ENCODE measurements at places on chromosomes 7 and 10.

DNA sequence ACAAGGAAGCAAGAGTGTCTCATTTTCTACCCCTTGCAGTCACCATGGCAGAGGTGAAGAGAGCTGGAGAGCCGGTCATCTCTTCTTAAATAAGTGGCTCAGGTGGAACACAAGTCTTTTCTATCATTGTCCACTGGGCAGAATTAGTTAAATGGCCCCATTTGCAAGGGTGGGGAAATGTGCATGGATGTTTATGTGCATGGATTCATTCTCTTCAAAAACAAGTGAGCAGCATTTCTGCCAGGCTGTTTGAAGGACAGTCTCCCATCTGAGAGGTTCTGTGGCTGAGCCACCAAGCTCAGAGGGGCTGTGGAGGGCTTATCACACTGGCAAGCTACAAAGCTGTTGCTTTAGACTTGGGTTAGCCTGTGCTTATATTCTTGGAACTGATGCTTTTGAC, 370.3 kb upstream of the MTPN start:
- DNase-seq = no peak

DNA sequence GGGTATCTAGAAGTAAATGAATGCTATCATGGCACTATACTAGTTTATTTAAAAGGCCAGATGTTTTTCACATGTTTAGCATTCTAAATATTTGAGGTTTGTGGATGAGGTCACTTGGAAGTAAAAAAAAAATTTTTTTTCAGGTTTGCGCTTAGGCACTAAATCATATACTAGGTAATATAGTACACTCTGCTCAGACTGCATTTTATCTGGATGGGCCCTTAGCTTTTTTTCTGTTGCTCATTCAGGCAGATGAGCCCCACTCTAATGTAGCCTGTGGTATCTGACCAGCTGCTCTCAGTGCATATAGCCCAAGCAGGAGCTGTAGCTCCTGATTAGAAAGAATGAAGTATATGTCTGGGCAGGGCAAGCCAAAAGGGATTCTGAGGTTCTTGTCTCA, 210.1 kb downstream of the AUTS2 start:
- DNase-seq = no peak

DNA sequence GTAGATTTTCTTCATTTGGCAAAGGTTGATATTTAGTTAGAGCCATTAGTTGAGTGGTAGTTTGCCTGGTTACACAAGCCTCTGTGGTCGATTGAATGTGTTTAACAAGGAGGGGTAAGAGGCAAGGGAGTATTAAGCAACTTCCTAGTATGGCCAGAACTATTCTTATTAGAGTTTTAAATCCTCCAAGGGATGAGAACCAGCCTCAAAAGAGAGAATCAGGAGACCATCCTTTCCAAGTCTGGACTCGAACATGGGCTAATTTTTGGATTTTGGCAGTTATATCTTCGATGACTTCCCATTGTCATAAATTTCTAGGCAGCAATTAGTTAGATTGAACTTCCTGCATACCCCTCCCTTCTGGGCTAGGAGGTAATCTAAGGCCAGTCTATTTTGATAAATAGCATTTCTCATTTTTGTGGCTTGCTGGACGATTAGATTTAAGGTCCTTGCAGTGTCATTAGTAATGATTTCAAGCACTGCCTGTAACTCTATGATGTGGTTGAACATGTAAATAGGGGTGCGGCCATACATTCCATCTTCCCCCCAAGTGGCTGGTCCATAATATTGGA, 219.5 kb upstream of the KCND2 start:
- DNase-seq = no peak

- peak; percentile 30 for DNase-seq
Observed at GRCh38 chr7:139827042-139827441, 2.0 kb upstream of the TBXAS1 start.

DNA sequence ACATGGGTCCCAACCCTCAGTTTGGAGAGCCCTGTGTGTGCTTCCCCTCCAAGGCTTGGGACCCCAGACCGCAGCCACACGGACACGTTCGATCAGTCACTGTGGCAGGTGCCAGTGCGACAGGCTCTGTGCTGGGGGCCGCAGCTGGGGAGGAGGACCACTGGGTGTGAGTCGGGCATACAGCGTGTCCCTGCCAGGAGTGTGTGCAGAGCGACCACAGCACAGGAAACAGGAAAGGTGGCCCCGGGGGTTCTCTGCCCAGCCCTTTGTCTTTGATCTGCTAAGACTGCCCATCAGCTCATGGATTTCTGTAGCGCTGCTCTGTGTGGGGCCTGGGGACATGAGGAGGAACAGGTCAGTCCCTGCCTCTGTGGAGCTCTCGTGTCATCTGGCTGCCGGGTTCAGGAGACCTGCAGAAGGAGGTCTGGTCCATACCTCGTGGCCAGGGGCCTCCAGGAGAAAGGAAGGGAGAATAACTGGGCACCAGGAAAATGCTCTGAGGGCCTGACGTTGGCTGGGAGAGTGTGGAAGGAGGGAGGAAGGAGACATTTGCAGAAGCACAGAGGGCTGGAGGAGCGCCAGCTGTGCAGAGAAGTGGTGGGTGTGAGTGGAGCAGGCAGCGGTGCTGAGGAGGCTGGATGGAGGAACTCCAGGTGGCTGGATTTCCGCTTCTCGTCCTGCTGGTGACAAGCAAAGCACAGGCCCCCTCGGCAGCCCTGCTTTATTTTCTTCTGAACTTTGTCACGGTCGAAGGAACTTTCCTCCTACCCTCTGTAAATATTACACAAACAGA, 4.1 kb downstream of the NUDT1 start:
- DNase-seq = no peak

GRCh38 chr10:131174211-131174565, 137.3 kb downstream of the TCERG1L start:
- no peak for DNase-seq

DNA sequence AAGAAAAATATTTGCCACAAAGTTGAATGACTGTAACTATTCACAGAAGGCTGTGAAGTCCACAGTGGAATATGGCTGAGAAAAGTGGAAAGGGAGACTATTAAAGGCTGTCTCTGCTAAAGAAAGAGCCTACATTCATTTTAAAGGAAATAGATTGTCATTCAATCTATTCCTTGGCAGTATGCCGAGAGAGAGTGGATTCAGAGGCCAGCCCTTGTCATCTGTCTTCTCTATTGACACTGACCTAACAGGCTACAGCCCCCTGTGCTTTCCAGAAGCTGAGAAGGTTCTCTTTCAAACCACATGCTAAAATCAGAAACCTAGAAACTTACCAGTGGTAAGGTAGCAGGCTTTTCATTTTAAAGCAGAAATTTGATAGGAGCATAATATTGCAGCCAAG, 12.1 kb downstream of the ODAD2 start:
- DNase-seq = no peak

GRCh38 chr10:21031232-21031795, 134.2 kb upstream of the NEBL start:
- DNase-seq = no peak

- no peak for DNase-seq
Observed at GRCh38 chr10:76358743-76359395, 927.4 kb downstream of the LRMDA start.

DNA sequence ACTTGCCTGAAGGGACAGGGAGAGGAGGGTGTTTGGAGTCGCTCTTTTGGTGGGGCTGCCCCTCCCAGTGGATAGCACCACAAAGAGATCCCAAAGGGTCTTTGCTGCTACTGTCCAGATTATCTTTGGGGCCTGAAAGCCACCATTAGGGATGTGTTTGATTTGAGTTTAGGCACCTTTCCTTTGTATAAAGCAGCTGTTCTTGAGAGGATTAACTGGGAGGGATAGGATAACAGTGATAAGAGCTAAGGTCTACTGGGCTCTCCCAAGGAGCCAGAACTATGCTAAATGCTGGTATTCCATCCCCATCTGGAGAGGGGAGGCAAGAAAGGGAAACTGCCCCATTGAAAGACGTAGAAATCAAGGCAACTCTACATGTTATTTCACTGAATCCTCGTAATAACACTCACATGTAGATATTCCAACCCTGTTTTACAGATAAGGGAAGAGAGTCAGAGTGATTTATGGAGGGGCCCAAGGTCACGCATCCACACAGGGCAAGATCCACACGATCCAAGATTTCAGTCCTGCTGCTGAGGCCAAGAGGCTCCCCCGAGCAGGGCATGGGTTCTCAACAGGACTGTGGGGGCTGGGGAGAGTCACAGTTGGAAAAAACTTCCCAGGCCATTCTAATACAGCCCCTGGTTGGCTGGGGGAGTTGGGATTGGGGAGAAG, 11.1 kb upstream of the TCF7L2 start:
- DNase-seq = no peak

DNA sequence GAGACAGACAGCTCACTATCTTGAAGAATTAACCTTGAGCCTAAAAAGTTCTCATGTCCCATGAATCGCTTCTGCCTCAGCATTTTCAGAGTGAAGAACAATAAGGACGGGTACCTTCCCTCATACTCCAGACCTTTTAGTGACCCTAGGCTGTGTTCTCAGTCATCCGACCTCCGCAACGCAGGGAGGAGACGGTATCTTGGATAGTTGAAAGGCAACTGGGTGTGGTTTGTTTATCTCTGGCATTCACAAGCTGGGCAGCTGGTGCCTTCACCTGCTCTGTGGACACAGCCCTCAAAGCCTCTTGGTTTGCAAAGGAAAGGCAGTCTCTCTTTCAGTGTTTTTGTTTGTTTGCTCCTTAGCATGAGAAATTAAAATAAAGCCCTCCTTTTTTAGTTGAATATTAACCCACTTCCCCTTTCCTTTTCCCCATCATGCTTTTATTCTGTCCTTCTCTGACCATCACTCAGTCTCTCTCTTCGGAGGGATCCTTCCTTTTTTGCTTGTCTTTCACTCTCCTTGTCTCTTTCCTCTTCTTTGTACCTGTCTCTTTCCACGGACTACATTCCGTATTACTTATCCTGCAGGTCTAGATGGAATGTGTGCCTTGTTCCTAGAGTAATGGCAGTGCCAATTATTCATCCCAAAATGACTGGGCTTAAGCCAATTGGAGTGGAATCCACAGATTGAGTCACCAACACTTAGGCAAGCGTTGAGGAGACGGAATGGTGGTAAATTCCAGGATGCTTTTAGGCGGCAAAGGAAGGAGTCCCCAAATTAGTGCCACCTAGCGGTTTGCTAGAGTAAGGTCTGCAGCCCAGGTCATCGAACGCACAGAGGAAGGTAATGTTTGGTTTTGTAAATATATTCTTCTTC, 45.8 kb downstream of the PRR15 start:
- peak; percentile 64 for DNase-seq

DNA sequence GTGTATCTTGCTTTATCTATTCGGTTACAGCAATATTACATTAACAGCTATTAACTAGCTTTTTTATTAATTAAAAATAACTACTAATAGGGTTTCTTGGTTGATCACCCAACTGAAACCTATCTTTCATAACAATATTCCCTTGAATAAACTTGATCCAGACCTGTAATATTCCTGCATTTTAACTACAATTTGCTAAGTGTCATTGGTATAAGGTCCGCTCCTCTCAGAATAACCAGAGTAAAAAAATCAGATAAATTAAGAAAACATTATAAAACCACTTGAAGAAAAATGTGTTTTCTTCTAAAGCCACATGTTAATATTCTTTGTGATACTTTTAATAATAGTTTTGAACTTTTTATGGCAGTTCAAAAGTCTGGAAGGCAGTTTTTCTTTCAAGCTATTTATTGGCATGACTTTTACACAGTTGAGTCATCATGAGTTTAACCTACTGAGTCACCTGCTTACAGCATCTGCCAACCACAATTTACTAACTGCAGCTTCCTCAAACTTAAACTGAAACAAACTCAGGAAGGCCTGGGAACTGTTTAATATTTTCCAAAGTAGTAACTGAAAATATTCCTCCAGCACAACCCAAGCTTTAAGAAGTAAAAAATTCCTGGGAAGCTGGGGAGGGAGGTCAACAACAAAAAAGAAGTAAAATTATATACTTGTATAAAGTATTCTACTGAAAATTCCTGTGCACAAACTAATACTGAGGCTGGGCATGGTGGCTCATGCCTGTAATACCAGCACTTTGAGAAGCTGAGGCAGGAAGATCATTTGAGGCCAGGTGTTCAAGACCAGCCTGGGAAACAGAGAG, 103.2 kb downstream of the NRBF2 start:
- DNase-seq = no peak

DNA sequence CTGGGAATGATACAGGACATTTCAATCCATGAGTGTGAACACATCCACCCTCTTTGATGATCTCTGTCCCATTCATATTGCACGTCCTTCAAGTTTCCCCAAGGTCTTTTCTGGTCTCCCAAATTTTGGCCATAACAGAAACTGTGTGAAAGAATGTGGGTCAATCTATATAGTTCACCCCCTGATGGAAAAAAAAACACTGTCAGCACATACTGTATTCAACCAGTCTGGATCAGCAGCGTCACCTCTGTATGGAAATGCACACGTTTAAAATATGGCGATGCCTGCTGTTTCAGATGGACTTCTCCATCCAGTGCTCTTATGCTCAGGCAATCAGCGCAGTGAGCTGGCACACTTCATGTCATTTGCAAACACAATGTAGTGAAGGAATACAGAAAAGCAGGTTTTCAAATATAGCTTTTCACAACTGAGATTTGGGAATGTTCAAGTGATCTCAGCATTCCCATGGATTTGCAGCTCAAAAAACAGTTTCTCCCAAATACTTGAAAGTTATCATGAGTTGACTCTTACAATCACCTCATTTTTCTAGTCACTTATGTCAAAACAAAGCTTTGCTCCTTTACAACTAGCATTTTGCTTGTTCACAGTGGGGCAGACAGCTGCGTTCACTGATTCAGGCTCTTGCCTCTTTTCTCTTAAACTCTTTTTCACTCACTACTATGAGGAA, 61.1 kb downstream of the FAM13C start:
- DNase-seq = no peak

- no peak for DNase-seq
Observed at GRCh38 chr10:93067443-93068365, 6.0 kb upstream of the CYP26A1 start.

DNA sequence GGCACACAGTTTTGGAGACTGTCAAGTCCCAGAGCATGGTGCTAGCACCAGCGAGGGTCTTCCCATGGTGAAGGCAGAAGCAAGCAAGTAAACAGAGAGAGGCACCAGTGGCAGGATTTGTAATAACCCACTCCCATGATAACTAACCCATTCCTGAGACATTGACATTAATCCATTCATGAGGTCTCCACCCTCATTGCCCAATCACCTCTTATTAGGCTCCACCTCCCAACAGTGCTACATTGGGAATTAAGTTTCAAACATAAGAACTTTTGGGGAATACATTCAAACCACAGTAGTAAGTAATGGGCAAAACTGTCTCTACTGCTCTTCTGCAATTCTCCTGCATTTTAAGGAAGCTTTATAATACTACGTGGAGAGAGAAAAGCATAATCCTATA, 193.6 kb downstream of the CACNA2D1 start:
- DNase-seq = no peak

GRCh38 chr10:37549054-37549453, 308.4 kb downstream of the ZNF248 start:
- DNase-seq = no peak

- no peak for DNase-seq
Observed at GRCh38 chr7:34751725-34752643, 94.0 kb downstream of the NPSR1 start.

DNA sequence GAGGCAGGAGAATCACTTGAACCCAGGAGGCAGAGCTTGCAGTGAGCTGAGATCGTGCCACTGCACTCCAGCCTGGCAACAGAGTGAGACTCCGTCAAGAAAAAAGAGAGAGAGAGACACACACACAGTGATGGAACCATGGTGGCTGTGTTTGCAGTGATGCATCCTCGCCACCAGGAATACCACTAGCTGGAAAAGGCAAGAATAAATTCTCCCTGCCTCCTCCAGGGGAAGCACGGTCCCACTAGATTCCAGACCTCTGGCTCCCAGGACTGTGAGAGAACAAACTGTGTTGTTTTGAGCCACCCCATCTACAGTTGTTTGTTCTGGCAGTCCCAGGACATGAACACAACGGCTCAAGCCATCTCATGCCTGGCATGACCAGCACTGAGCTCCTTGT, 320.3 kb upstream of the FOXK1 start:
- no peak for DNase-seq

- no peak for DNase-seq
Observed at GRCh38 chr10:8026349-8027259, 27.9 kb upstream of the GATA3 start.
